ENCODE measurements at places on chromosomes 1 and 21.

GRCh38 chr1:156692925-156693847, 12.2 kb downstream of the CRABP2 start:
- no peak for DNase-seq

DNA sequence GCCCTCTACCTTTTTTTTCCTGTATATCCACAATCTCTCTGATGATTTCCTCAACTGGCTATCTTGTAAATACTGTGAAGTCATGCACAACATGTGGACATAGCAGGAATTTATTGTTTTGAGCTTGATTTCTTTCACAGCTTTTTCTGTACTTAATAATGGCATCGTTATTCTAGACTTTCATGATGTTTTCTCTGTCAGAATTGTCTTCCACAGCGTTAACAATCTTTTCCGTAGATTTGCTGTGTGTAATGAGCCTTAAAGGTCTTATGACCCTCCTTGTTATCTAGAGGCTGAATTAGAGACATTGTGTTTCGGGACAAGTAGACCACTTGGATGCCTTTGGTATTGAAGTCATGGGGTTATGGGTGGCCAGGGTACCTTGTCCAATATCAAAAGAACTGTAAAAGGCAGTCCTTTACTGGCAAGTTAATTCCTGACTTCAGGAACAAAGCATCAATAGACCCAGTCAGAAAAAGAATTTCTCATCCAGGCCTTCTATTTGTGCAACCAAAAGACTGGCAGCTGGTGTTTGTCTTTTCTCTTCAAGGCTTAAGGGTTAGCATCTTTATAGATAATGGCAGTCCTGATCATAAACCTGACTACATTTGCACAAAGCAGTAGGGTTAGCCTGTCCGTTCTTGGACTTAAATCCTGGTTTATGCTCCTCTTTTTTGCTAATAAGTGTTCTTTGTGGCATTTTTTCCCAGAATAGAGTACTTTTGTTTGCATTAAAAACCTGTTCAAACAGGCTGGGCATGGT, 30.1 kb upstream of the CHAF1B start:
- DNase-seq, result no peak

DNA sequence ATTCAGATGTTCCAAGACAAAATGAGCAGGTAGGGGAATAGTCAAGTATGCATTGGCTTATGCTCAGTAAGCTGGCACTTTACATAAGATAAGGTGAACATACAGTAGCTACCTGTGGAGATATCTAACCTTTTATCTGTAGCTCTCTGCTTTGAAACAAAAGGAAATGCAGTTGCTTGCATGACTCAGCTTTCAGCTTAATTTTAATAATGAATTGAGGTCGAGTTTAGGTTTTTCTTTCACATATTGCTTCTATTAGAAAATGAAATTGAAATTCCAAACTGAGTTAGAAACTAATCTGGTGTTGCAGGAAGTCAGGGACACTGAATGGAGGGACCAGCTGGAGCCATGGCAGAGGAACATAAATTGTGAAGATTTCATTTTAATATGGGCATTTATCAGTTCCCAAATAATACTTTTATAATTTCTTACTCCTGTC, 8.3 kb downstream of the FRRS1 start:
- DNase-seq, result no peak

DNA sequence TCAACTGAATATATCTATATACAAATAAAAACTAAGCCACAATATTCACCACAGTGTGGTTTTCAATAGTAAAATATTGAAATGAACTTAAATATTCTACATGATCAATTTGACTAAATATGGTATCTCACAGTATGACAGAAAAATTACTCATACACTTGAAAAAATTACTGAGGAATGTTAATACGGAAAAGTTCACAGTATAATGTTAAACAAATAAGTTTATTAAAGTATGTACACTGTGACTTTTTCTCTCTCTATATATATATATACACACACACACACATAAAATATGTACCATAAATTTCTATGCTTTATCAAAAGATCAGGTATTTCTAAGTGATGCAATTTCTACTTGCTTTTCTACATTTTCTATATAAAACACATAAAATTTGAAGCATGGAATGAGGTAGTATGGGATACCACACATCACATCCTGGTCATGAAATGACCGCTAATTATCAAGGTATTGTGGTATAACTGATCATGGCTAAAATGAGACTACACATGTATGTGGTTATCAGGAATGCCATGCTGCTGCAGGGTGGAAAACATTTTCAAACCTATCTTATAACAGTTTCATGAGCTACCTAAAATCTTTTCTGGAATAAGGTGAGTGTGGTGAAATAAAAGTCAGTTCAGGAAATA, 102.3 kb downstream of the CDC42BPA start:
- DNase-seq, result no peak

DNA sequence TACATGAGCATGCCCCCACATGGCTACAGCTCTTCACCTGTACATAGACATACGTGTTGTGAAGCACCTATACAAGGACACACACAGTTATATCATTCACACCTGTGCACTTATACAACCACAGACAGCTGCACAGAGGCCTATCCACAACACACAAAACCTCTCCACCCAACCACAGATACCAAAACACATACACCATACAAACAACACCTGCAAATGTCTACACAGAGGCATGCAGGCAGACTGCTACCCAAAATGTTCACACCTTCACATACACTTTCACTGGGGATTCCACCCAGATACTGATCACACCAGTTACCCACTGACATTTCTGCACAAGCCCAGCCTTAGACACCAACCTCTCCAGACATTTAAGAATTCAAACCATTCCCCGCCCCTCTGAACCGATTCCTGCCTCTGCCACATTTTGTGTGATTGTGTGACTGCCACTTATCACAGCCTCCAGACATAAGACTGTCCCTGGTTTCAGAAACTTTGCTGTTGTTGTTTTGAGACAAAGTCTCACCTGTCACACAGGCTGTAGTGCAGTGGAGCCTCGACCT, 2.0 kb downstream of the C1orf232 start:
- no peak for DNase-seq

DNA sequence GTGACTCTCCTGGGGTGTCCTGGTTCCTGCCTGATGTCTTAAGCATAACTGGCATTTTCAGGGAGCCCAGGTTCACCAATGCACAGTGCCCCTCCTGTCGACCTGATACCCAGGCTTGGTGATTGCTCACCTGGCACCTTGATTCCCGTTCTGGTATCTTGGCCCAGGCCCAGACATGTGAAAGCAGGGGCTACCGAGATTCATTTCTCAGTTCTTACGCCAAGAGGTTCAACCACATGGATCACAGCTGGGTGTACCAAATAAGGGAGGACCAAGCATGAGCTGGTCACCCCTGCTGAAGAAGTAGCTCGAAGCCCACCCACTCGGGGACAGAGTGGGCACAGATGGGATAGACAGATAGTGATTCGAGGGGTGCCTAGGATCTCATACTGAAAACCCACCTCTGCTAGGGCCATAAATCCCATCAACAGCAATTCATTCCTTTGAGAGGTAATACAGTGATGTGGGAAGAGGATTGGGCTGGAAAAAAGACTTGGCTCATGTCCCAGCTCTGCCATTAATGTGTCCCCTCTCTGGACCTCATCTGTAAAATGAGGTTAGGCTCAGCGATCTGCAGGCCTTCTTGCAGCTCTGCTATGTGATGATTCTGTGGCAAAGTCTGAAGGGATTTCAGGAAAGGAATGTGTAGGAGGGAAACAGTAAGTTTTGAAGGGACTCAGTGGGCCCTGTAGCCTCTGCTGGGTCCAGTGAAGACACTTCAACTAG, 2.7 kb downstream of the EPHX1 start:
- DNase-seq, result no peak

DNA sequence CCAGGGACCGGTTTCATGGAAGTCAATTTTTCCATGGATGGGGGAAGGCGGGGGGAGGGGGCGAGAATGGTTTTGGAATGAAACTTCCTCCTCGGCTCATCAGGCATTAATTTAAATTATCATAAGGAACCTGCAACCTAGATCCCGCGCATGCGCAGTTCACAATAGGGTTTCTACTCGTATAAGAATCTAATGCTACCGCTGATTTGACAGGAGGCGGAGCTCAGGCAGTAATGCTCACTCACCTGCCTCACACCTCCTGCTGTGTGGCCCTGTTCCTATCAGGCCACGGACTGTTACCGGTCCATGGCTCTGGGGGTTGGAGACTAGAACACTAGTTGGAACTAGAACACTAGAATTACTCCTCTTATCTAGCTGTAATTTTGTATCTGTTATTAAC, 38.0 kb downstream of the PRRX1 start:
- DNase-seq, result no peak

- no peak for DNase-seq
These were observed 71.3 kb downstream of the ATP5PO start for GRCh38 chr21:33844104-33844889.

DNA sequence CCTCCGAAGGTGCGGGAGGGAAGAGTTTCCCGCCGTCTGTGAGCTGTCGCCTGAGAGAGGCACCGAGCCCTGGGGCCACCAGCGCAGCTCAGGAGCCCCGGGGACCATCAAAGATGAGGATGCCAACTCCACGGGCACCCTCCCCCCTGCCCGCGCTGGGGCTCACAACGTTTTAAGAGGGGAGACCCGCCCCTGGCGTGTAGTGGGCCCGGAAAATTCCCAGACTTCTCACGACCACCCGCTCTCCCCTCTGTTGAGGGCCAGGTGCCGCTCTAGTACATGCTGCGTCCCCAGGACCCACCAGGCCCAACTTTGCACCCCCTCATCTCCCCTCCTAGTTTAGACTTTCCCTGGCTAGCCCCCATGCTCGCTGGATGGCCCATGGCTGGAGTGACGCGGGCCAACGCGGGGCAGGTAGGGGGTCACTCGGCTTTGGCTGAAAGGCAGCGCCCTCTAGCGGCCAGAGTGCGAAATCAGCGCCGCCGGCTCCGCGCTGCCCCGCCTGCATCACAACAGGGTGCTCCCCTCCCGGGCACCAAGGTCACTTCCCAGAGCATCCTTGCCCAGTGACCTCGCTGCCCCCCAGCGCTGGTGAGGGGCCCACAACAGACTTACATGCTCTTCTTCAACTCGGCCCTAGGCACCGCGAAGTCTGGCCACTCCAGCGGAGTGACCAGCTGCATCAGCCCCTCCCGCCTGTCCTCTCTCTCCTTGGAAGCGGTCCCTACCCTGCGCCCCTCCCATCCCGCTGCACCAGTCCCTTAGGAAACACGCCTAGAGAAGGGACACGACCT, 1.8 kb downstream of the CD160 start:
- peak; percentile 75 for DNase-seq

- DNase-seq, result no peak
These were observed 72.0 kb downstream of the EPB41 start for GRCh38 chr1:28986306-28986910.

DNA sequence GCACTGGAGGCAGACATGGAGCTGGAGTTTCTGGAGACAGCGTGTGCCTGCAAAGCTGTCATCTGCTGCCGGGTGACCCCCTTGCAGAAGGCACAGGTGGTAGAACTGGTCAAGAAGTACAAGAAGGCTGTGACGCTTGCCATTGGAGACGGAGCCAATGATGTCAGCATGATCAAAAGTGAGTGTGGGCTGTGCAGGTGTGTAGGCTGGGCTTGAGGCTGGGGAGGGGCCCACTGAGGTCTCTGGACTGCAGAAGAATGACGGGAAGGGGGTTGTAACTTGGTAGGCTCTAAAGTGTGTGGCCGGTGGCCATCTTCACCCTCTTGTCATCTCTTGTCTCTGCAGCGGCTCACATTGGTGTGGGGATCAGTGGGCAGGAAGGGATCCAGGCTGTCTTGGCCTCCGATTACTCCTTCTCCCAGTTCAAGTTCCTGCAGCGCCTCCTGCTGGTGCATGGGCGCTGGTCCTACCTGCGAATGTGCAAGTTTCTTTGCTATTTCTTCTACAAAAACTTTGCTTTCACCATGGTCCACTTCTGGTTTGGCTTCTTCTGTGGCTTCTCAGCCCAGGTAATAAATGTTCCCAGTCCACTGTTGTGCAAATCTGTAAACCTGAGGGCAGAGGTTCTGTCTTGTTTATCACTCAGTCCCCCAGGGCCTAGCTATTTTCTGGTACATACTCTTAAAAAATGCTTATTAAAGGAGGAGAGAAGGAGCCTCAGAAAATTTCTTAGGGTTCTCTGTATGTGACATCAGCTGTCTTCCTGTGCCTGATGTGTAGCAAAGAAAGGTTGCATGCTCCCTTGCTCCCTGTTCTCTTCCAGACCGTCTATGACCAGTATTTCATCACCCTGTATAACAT, 19.9 kb downstream of the ATP8B2 start:
- no peak for DNase-seq

- DNase-seq, result no peak
These were observed 136.9 kb upstream of the SPATA6 start for GRCh38 chr1:48608882-48609281.

GRCh38 chr1:154746622-154747299, 123.3 kb downstream of the KCNN3 start:
- no peak for DNase-seq

DNA sequence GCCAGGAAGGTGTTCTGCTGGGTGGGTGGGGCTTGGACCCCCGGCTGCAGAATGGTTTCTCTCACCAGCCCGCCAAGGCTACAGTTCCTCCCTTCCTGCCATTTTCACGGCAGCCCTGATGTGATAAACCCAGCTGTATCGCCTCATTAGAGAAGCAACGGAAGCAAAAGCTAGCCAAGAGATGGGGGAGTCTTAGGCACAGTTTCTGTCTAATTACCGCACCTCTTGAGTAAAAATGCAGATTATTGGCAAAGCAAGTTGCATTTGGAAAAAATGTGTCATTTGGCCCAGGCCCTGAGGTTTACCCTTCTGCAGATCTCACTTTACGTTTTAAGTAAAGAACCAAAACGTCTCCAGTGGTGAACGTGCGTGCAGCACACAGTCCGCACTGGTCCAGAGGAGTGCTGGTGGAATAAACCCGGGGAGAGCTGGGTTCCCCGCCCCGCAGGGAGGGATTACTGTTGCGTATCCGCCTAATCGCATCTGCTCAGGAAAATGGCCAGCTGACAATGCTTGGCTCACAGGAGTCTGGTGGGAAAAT, 109.9 kb downstream of the GALNT2 start:
- DNase-seq, result no peak

GRCh38 chr1:22282364-22282995, 139.6 kb upstream of the WNT4 start:
- no peak for DNase-seq

DNA sequence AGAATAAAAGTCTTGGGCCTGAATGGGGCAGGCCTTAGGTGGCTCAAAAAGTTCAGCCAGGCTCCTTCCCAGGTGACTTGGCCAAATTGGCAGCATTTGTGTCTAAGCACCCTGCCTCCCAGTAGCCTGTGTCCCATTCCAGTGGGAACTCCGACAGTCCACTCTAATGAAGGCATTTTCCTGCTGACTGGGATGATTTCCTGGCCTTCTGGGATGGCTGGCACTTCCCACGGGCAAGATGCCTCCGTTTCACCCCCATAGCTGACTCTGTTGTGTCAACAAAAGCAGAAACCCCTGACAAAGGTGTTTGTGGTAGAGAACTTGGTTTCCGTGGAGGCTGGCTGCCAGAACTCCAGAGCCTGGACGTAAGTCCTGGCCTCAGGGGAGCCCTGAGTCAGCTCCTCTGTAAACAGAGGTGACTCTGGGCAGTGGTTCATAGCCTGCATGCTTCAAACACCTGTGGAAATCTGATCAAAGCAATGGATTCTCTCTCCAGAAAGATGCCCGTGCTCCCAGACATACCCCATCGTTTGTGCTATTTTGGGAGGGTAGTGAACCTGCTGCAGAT, 36.6 kb downstream of the WNT3A start:
- DNase-seq, result peak; percentile 34
